ENCODE measurements at places on chromosomes 11 and 22.
A peak's percentile ranks its signal among the peaks of the same experiment; 100 is the strongest.

GRCh38 chr11:130156108-130157022, 3.2 kb upstream of the ST14 start:
- no peak for DNase-seq

- DNase-seq, result no peak
Measured at GRCh38 chr11:114087025-114087424, 27.5 kb downstream of the ZBTB16 start.

DNA sequence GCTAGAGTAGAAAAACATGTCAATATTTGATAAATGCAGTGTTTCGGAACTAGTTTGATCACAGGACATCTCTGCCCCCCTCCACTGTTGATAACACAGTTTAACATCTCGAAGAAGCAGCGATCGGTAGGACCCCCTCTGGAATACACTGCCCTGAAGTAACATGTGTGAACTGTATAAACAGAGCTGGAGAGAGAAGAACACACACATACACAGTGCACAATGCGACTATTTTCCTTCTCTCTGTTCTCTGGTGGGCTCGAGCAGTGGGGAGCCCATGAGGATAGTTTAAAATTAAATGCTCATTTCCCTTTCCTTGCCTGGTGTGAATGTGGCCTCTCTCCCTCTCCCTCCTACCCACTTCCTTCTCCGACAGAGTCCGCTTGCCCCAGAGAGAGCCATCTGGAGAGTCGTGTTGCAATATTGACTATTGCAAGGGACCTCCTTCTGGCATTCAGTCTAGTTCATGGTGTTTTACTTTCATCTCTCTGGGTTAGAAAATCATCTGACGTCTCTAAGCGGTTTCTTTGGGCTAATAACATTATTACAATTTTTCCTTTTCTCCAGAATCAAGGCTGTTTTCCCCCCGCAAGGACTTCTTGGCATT, 51.6 kb upstream of the BARX2 start:
- DNase-seq, result peak; percentile 19

DNA sequence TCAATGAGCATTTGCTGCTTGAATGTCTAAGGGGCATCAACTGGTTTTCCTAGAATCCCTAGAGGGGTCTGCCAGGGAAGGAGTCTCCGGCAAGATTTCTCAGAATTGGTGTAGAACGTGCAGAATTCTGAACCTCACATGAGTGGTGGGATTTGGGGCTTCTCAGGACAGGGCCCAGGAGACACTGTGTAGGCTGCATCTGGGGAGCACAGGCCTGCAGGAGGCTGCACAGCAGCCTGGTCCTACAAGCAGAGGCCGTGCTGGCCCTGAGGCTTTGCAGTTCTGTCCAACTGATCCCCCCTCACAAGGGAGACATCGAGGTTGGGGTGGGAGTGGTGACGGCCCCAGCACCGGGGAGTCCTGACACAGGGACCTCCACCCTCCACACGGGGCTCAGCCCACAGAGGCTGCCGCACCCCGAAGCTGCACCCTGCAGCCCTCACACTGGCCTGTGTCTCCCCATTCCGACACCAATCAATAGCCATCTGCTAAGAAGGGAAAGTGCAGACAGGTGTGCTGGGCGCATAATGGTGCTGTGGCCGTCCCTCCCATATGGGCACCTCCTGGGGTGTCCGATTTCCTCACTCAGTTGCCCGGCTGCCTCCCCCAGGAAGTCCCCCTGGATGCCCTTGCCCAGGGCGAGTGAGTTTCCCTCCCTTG, 688.1 kb downstream of the BRD1 start:
- DNase-seq, result no peak

All from NCI-H460 (cell line).